Caco-2 (cell line): ENCODE measurements at places on chromosomes 5 and 9.

GRCh38 chr5:134554319-134555222 is 29.1 kb downstream of the JADE2 start:
- DNase-seq, result no peak

GRCh38 chr5:128537221-128537999 is 635 bp downstream of the FBN2 start:
- DNase-seq, result no peak

DNA sequence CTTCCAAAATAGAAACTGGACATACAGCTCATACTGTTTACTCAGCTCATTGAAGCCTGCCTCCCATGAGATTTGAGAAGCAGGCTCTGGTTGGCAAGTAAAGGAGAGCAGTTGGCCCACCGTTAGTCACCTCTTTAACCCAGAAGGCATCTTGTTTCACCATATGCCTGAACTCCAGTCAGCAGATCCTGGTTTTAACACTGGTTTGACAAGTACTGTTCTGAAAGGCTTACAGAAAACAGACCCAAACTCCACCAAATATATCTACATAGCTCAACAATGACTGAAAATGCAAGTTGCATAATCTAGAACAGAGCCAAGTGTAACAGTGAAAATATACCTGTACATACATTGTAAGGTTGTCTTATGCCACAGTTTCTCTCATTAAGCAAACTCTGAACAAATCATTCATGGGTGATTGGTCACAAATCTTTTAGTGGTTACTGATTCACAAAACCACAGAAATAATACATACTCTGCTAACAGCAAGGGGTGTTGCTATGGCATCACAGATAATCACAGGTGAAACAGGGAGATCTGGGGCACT is 198.8 kb downstream of the BNC2 start:
- DNase-seq, result no peak

GRCh38 chr9:94445863-94446262 is 109.0 kb upstream of the PCAT7 start:
- no peak for DNase-seq

DNA sequence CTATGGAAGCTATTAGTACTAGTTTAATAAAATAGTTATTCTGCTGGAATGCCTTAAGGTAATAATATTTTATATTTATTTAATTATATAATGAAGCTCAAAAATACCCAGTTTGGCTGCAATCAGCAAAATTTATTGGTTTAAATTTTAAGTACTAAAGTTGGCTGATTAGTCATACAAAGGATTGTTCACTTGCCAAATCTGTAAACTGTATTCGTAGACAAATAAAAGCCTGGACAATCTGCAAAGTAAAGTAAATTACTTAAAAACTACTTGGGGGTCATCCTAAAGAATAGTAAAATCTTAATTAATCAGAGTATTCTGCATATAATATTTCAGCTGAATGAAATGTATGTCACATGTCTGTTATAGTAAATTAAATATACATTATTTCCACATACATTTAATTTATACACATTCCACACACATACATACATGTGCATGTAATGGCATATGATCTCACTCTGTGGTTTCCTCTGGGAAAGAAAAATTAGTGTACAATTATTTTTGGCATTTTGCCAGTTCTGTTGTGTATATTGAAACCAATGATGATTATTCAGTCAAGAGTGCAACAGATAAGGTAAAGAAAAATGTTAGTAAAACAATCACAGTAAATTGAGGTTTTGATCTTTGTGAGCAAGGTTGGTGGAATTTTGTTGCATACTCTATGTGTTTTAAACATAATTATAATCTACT is 455.9 kb downstream of the CDH9 start:
- DNase-seq, result no peak

GRCh38 chr9:69379270-69379982 is 54.4 kb downstream of the ENTREP1 start:
- DNase-seq, result peak; percentile 34

DNA sequence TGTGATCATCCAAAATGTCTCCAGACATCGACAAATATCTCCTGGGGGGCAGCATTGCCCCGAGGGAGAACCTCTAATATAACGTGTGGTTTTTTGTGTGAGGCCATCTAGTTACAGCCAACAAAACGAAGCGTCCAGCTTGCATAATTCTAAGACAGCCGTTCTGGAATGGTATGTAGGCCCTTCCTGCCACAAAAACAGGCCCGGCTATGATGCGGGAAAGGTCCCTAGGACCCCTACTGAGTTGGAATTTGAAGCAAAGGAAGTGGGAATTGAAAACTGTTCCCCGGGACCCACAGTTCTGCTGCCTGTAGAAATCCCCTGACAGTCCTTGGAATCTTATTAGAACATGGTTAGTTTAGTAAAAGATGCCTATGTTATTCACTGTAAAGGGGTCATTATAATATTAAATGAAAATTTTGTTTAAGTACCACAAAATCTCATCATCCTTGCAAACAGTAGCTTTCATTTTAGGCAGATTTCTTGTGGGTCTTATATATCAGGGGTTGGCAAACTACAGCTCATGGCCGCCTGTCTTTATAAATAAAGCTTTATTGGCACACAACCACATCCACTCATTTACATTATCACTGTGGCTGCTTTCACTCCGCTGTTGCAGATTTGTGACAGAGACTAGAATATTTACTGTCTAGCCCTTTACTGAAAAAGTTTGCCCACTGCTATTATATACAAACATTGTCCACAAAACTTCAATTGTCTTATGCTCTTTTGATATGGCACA is 70.7 kb downstream of the MSX2 start:
- no peak for DNase-seq
